ENCODE measurements at places on chromosomes 13 and 19.

- DNase-seq, result no peak
These were observed 1.7 kb downstream of the HIF3A start for GRCh38 chr19:46298479-46299003.

DNA sequence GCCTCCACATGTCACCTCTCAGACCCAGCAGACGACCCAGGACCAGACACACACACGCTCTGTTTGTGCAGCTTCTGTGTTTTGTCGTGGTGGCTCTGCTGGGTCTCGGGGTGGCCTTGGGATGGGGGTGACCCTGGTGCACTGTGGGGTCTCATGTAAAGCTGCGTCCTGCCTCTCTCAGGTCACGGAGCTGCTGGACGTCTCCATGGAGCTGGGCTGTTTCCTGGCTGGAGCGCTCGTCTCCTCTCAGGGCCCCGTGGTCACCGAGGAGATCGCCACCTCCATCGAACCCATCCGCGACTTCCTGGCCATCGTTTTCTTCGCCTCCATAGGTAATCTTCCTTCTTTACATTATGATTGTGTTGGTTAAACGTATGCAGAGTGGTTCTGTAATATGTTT lies 45.4 kb upstream of the TFDP1 start:
- no peak for DNase-seq

- DNase-seq, result no peak
These were observed 455.7 kb downstream of the FGF9 start for GRCh38 chr13:22126433-22127021.

DNA sequence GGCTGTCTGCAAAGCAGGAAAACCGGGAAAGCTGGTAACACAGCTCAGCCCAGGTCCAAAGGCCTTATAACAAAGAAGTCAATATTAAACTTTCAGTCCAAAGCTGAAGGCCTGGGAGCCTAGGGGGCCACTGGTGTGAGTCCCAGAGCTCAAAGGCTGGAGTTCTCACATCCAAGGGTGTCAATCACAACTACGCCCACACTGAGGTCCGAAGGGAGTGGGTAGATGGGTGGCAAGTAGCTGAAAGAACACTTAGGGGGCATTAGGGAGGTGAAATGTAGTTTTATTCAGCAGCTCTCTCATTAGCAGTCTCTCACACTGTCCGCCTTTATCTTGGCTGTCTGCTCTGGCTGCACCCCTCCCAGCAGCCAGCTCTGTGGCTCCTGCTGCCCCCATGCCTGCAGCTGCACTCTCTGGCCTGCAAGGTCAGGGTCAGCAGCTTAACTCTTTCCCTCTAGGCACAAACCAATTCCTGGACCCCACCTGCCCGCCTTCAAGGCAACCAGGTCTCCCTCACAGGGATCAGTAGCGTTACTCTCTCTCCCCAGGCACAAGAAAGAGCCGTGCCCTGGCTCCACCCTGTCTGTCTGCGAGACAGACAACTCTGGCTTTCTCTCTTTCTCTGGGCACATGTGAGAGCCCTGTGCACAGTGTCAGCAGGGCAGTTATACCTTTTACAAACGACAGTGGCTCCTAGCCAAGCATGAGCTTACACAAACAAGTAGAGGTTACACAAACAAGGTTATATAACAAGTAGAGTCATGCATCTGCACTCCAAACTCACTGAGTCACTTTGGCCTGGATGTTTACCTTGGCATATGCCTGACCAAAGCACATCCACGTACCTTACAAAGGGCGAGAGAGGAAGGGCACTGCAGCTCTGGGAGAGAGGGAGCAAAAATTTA lies 249.4 kb upstream of the PCDH20 start:
- DNase-seq, result no peak

- no peak for DNase-seq
These were observed 9.2 kb downstream of the FGF14 start for GRCh38 chr13:102392481-102393209.

DNA sequence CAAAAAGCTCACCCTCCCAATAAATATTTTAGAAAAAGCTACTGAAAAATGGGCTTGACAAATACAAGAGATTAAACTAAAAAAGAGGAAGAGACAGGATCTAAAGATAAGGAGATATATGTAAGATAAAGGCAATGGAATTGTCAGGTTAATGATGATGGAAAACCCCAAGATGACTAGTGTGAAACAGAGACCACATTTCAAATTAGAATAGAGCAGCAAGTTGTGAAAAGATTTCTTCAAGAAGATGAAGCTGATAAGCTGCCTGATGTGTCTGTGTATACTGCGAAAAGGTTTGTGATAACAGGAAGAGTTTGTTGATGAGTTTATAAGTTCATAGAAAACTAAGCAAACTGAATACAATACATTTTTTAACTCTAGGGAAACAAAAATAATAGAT lies 840.1 kb upstream of the SLITRK5 start:
- no peak for DNase-seq

DNA sequence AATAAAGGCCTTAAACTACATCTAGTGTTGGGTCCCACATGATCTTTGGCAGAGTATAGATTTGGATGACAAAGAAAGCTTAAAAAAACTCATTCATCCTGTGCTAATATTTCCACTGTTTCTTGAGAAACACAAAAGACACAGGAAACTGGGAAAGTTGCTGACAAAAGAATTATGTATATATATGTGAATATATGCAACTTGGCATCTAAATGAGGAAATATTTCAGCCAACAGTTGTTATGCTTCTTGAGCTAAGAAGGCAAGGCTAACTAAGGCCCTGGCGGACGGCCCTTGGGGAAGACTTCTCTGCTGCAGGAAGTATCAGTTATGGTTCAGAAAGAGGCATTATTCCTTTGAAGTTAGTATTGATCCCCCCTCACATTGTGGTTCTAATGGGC lies 491.8 kb downstream of the DIAPH3 start:
- DNase-seq, result no peak

- DNase-seq, result no peak
These were observed 185.5 kb downstream of the DNAJC3 start for GRCh38 chr13:95862408-95862807.

DNA sequence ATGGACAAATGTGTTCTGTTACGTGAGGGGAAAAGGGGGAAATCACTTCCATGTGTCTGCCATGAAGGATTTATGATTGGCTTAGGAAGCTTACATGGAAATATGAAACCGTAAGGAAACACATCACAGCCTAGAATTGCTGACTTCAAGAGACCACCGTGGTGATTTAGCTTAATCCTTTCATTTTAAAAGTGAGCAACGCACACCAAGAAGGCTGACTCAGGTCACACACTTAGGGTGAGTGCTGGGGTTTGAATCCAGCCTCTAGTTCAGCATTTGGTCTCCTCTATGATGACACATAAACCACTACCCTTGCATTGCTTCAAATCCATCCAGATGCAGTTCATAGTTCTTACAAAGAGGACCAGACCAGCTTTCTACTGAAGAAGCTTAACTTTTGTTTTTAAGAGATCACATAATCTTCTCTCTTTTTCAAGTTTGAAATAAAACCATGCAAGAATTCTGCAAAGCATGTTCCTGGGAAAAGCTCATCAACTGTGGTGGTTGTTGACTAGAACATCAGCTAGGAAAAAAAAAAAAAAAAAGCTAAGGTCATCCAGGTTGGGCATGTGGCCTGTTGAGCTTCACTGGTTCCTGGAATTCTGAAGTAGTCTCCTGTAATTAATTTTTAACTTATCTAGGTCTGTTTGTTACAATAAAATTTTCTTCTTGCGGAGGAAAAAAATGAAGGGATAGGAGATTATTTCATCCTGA lies 60.2 kb upstream of the KL start:
- DNase-seq, result no peak

DNA sequence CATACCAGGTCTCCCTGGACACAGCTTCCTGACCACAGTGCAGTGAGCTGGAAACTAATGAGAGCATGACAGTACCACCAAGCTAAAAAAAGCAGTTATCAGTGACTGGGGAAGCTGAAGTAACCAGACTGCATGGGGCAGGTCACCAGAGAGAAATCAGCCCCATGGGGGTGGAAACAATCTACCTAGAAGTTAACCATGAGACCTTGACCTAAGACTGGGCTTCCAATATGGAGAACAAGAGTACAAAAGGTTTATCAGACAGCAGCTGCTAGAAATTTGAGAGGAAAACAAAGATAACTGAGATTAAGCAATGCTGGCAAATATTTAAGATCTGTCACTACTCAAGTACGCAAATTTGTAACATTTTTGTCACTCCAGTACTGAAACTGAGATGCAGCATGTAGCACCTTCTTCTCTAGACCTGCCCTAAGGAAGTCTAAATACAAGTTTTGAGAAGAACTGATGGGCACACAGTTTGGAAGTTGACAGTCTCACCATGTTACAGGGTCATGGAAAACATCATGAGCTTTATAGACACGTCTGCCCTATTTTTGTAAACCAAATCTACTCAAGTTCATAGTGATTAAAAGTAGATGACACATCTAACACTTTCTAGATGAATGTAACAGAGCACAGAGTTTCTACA lies 2641.8 kb upstream of the PCDH20 start:
- no peak for DNase-seq

GRCh38 chr19:7781157-7781556 lies 18.1 kb downstream of the CLEC4M start:
- no peak for DNase-seq

GRCh38 chr13:99980201-99980823 lies 1.3 kb upstream of the ZIC2 start:
- peak; percentile 44 for DNase-seq

DNA sequence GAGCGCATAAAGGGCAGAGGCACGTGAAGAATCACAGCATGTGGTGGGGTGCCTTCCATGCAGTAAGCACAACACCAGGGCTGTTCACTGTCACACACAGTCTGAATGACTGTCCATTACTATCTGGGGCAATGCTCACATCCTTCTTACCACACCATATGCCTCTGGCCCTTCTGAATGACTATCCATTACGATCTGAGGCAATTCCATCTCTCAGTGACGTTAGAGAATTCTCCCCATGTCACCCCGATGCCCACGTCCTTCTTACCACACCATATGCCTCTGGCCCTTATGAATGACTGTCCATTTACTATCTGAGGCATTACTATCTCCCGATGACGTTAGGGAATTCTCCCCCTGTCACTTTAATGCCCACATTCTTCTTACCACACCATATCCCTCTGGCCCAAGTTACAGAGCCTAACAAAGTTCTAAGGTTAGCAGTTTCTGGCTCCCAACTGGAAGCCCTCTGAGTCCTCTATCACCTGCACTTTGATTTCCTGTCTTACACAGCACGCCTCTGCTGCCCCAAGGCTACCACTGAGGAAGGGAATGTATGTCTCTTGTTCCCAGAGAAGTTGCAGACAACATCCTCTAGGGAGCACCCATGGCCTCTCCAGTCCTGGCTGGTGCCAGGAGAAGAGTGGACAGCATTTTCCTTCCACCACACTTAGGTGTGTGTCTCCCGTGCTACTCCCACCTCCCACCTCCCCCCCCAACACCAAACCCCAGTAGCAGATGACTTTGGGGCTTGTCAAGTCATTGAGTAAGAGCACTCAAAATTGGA lies 154.8 kb downstream of the COG6 start:
- no peak for DNase-seq

- DNase-seq, result no peak
These were observed 1.1 kb upstream of the TMTC4 start for GRCh38 chr13:100675661-100676129.

GRCh38 chr13:59364641-59365085 lies 799.1 kb downstream of the DIAPH3 start:
- DNase-seq, result no peak

DNA sequence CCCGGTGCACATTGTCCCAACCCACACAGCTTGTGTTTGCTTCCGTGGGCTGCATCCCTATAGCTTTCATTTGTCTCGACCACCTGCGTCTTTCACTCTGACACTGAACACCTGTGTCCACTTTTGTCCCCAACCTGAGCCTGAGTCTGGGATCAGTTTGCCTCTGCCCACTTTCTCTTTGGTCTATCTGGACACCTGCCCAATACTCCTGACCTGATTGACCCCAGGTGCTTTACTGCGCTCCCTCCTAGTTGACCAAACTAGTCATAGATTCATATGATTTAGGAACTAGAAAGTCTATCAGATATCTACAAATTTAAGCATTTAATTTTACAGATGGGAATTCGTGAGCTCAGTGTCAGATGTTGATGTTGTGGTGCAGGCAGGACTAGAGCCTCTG lies 209.9 kb downstream of the DCT start:
- DNase-seq, result no peak

GRCh38 chr19:11506967-11507366 lies 1.3 kb upstream of the ZNF653 start:
- no peak for DNase-seq

GRCh38 chr19:18763674-18764590 lies 27.2 kb downstream of the COMP start:
- no peak for DNase-seq

DNA sequence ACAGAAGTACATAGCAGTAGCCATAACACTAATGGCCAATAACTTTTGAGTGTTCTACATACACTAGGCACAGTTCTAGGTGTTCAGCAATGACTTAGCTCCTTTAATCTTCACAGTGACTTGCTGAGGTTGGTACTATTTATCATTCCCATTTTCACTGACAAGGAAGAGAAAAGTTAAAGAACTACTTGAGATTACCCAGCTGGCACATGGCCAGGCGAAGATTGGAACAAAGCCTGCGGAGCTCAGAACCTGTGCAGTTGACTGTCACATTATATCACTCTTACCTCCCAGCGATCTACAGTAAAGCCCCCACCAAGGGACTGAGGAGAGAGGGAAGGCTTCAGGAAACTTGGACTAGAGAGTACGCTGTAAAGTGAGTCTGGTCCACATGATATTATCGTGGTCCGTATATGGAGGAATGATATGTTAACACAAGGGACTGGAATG lies 42.4 kb upstream of the WDFY2 start:
- no peak for DNase-seq

- peak; percentile 36 for DNase-seq
These were observed 3.2 kb upstream of the LGALS13 start for GRCh38 chr19:39599116-39599515.

DNA sequence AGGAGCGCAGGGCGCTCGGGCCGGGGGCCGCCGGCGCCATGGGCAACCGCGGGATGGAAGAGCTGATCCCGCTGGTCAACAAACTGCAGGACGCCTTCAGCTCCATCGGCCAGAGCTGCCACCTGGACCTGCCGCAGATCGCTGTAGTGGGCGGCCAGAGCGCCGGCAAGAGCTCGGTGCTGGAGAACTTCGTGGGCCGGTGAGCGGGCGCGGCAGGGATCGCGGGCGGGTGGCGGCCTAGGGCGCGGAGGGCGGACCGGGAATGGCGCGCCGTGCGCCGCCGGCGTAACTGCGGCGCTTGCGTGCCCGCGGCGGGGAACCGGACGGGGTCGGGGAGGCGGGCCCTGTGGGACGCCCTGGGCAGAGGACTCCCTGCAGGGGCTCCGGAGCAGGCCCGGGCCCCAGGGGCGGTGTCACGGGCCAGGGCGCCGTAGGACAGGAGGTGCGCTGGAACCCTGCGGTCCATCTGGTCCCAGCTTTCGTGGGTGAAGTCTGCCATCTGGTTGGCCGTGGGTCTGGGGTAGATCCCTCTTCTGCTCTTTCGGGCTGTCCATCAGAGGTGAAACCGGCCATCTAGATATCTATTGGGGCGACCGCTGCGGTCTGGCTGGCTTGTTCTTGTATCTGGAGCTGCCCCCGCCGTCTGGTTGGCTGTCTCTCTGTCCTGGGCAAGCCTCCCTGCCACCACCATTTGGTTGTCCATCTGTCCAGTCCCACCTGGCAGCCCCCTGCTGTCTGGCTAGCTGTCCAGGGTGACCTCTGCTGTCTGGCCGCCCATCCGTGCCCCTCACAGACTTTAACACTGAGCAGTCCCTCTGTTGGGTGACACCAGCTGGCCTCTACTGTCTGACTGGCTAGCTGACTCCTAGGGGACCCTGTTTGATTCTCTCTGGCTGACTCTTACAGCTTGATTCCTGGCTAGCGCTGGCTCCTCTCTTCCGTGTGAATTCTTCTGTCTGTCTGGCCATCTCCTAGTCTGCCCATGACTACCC lies 622 bp downstream of the DNM2 start:
- peak; percentile 69 for DNase-seq

- no peak for DNase-seq
These were observed 46.5 kb downstream of the DNAJC3 start for GRCh38 chr13:95723438-95723837.

All from liver (tissue), 10 donors.